Keratinocyte (primary cell): ENCODE measurements at places on chromosomes 4 and X. TPM values are rescaled to one million over a fixed set of nuclear protein-coding genes. Genes with fewer than 3 reads are reported as not detected.

The KCND1 gene
- polyA plus RNA-seq, result 0.20 to 0.30 TPM (median 0.25 TPM) in 3 replicates

The PCSK1N gene
- polyA plus RNA-seq, result 0.54 to 1.6 TPM (median 1.4 TPM) in 3 replicates

The NRK gene
- polyA plus RNA-seq, result 0.17 to 0.35 TPM (median 0.28 TPM) in 3 replicates

The CCDC158 gene
- polyA plus RNA-seq, result 0.01 TPM in 1 of 3 replicates, not detected in the others

The DKC1 gene
- polyA plus RNA-seq, result 42.3 to 98.6 TPM (median 80.7 TPM) in 3 replicates

The PASD1 gene
- not detected in 3 replicates for polyA plus RNA-seq

The YIPF7 gene
- 0.06 TPM in 1 of 3 replicates, not detected in the others for polyA plus RNA-seq

The FAM47C gene
- not detected in 3 replicates for polyA plus RNA-seq

GRCh38 chrX:8520178-8520577 is 55.5 kb downstream of the VCX3B start:
- H3K4me3 ChIP-seq, result no peak overlapping the region
- peaks cover 3% of the 10 kb centered on the region for H3K4me1 ChIP-seq
- H3K36me3 ChIP-seq, result no peaks in the 10 kb centered on the region
- no peaks in the 10 kb centered on the region for H3K27me3 ChIP-seq
- peak; percentile 9 for DNase-seq

DNA sequence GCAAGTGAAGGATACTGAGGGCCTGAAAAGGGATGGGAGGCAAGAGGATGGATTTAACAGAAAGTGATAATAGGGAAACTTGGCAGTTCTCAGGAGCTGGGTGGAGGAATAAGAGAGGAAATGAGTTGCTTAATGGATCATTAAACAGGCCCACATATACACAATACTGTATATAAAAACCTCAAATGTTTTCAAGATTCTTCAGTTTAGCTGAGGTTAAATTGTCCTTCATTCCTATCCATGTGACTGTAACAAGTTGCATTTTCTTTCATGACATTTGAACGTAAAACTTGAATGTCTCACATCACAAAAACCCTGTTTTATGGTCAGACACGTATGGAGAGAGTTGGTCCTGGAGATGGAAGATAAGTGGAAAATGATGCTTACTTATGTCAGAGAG is 76.5 kb upstream of the PLAC8 start:
- DNase-seq, result no peak
- H3K4me1 ChIP-seq, result no peaks in the 10 kb centered on the region
- no peak overlapping the region for H3K4me3 ChIP-seq
- no peak overlapping the region for H3K27ac ChIP-seq
- no peaks in the 10 kb centered on the region for H3K36me3 ChIP-seq

DNA sequence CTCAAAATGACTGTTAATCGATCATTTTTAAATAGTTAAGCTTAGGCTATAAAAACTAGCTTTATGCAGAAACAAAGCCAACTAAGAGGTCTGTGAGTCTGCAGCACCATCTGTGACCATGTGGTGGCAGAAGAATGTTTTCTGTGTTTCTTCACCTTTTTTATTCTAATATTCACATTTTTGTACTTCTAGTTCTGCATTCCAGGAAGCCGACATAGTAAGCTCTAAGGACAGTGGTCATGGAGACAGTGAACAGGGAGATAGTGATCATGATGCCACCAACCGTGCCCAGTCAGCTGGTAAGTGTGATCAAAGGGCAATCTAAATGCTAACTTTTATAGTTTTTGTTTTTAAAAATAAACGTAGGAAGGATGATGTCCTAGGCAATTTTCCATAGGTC is 5.6 kb downstream of the PCDH10 start:
- no peak overlapping the region for H3K27ac ChIP-seq
- no peaks in the 10 kb centered on the region for H3K36me3 ChIP-seq
- no peak for DNase-seq
- H3K4me1 ChIP-seq, result no peaks in the 10 kb centered on the region
- peaks cover 39% of the 10 kb centered on the region for H3K27me3 ChIP-seq

- DNase-seq, result no peak
- peak overlapping the region; percentile 30 for H3K4me3 ChIP-seq
- H3K27me3 ChIP-seq, result peaks cover 37% of the 10 kb centered on the region
- H3K27ac ChIP-seq, result no peak overlapping the region
- H3K36me3 ChIP-seq, result no peaks in the 10 kb centered on the region
- no peaks in the 10 kb centered on the region for H3K4me1 ChIP-seq
These were observed 48.7 kb upstream of the BCOR start for GRCh38 chrX:40146262-40147125.

DNA sequence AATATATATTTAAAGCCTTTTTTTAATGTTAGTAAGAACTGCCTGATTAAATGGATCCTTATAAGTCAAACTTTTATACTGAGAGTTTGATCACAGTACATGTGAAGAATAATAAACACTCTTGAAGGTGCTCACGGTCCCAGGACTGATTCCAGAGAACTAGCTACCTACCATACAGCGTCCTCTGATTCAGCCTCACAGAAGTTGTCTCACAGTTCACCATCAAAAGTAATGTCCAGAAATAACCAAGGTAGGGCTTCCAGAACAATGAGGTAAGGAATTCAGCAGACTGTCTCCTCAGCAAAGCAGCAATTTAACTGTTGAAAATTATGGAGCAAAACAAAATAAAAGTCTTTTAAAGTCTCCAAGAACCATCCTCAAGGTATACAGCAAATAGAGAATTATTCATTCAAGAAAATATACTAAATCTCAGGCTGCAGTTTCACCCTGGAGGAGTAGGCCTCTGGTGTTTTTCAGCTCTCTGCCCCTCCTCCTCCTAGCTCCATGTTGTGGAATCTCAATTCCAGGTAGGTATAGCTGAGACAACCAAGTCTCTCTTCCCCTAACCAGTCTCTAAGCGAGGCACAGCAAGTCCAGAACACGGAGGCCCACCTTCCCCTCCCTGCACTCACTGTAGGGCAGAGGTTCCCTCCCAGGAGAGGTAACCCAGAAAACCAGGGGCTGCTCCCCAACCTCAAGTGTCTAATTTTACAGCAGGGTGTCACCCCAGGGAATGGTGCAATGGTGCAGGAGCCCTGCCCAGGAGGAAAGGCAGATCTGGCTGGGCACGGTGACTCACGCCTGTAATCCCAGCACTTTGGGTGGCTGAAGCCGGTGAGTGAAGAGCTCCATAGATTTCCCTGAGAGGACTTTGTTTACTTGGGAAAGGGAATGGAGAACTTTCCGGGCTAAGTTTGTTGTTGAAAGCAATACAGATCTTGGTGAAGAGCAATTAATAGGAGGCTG is 28.6 kb downstream of the FAM241A start:
- H3K4me1 ChIP-seq, result peaks cover 34% of the 10 kb centered on the region
- no peaks in the 10 kb centered on the region for H3K36me3 ChIP-seq
- no peak overlapping the region for H3K4me3 ChIP-seq
- DNase-seq, result no peak

DNA sequence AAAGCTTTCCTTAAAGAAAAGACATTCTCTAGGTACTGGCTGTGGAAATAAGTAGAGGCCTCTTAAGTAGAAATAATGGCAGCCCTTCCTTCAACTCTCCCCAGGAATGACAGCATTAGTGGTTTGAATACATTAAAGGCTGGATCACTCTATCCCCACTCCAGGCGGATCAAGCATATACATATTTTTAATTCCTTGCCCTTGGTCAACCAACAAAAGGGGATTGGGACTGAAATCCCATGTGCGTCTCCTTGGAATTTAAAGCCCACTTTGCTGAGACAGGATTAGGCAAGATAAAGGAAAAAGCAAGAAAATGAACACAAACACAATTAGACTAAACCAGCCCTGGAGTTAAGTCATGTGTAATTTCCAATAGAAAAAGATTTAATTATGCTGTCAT is 391.3 kb downstream of the PPP1R2C start:
- H3K27me3 ChIP-seq, result no peaks in the 10 kb centered on the region
- H3K36me3 ChIP-seq, result no peaks in the 10 kb centered on the region
- H3K4me1 ChIP-seq, result peaks cover 6% of the 10 kb centered on the region
- H3K27ac ChIP-seq, result no peak overlapping the region

- H3K27ac ChIP-seq, result no peak overlapping the region
- DNase-seq, result no peak
- no peak overlapping the region for H3K4me3 ChIP-seq
- H3K4me1 ChIP-seq, result no peaks in the 10 kb centered on the region
- H3K27me3 ChIP-seq, result no peaks in the 10 kb centered on the region
- H3K36me3 ChIP-seq, result no peaks in the 10 kb centered on the region
These were observed 131.1 kb downstream of the GPR143 start for GRCh38 chrX:9634551-9634950.

GRCh38 chr4:107977966-107978705 is 11.6 kb upstream of the HADH start:
- no peak overlapping the region for H3K4me3 ChIP-seq
- no peaks in the 10 kb centered on the region for H3K4me1 ChIP-seq
- H3K36me3 ChIP-seq, result no peaks in the 10 kb centered on the region
- H3K27me3 ChIP-seq, result no peaks in the 10 kb centered on the region
- H3K27ac ChIP-seq, result no peak overlapping the region

DNA sequence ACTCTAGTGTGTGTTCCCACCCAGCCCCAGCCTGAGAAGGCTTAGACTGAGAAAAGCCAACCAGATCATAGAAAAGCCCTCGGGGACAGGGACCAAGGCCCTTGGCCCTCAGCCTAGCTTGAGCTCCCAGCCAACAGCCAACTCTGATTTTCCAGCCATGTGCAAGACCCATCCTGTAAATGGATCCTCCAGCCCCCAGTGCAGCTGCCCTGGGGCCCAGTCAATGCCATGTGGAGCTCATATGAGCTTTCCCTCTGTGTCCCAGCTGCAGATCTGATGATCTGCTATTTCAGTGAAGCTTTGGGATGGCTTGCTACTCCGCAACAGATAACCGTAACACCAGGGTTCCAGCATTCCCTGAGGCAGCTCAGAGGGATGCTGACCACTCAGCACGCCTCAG is 40.5 kb upstream of the CDKN2AIP start:
- DNase-seq, result no peak
- no peak overlapping the region for H3K27ac ChIP-seq
- no peaks in the 10 kb centered on the region for H3K27me3 ChIP-seq
- H3K36me3 ChIP-seq, result no peaks in the 10 kb centered on the region
- H3K4me3 ChIP-seq, result no peak overlapping the region

DNA sequence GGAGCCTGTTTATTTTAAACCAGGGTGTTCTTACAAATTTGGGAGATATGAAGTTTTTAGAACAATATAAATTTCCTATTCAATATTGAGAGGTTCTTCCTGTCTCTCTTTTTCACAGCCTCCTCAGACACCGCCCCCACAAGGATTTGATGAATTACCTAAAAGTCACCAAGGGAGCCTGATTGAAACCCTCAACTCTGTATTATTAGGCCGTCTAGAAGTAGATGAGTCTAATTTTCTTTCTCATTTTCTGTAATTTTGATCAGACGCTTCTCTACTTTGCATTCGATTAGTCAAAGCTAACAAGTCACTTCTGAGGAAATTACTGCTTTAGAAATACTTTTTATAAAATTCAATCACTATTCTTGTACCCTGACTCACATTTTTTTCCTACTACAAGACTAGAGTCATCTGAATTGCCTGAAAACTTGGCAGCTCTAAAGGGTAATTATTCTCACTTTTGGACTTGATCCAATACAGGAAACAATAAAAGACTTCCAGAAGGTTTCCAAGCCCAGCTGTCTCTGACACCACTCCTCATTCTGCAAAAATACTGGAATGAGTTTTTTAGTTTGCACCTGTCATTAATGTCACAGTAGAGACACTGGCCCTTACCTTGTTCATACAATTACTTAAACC is 111.2 kb downstream of the ELOVL6 start:
- H3K27ac ChIP-seq, result peak overlapping the region; percentile 43
- peaks cover 65% of the 10 kb centered on the region for H3K4me1 ChIP-seq
- DNase-seq, result peak; percentile 46
- no peaks in the 10 kb centered on the region for H3K36me3 ChIP-seq

GRCh38 chr4:164894702-164895101 is 17.7 kb downstream of the APELA start:
- no peak for DNase-seq
- no peak overlapping the region for H3K27ac ChIP-seq
- no peaks in the 10 kb centered on the region for H3K27me3 ChIP-seq
- no peaks in the 10 kb centered on the region for H3K4me1 ChIP-seq

- H3K4me1 ChIP-seq, result no peaks in the 10 kb centered on the region
- H3K27me3 ChIP-seq, result no peaks in the 10 kb centered on the region
- DNase-seq, result no peak
- H3K27ac ChIP-seq, result no peak overlapping the region
- no peaks in the 10 kb centered on the region for H3K36me3 ChIP-seq
- no peak overlapping the region for H3K4me3 ChIP-seq
These were observed 17.9 kb upstream of the PPP2R3B start for GRCh38 chrX:404656-405055.

- H3K36me3 ChIP-seq, result no peaks in the 10 kb centered on the region
- H3K4me1 ChIP-seq, result no peaks in the 10 kb centered on the region
- H3K4me3 ChIP-seq, result no peak overlapping the region
- no peaks in the 10 kb centered on the region for H3K27me3 ChIP-seq
- no peak overlapping the region for H3K27ac ChIP-seq
- no peak for DNase-seq
These were observed 5.0 kb downstream of the TRIM75 start for GRCh38 chr4:165058666-165059065.

- H3K27me3 ChIP-seq, result no peaks in the 10 kb centered on the region
- no peak overlapping the region for H3K27ac ChIP-seq
- no peak for DNase-seq
- peaks cover 3% of the 10 kb centered on the region for H3K4me1 ChIP-seq
- no peak overlapping the region for H3K4me3 ChIP-seq
These were observed 599.3 kb downstream of the SPRY1 start for GRCh38 chr4:123995936-123996335.

- peaks cover 22% of the 10 kb centered on the region for H3K27me3 ChIP-seq
- no peaks in the 10 kb centered on the region for H3K4me1 ChIP-seq
- no peak overlapping the region for H3K27ac ChIP-seq
- no peak for DNase-seq
- H3K4me3 ChIP-seq, result no peak overlapping the region
- H3K36me3 ChIP-seq, result no peaks in the 10 kb centered on the region
These were observed 42.7 kb downstream of the NHSL2 start for GRCh38 chrX:71953391-71953790.

- H3K36me3 ChIP-seq, result no peaks in the 10 kb centered on the region
- peaks cover 20% of the 10 kb centered on the region for H3K27me3 ChIP-seq
- no peak for DNase-seq
These were observed 105.7 kb downstream of the PSAPL1 start for GRCh38 chr4:7328913-7329638.

GRCh38 chrX:110168585-110168984 is 149.3 kb downstream of the AMMECR1 start:
- H3K36me3 ChIP-seq, result no peaks in the 10 kb centered on the region
- no peak overlapping the region for H3K4me3 ChIP-seq
- peaks cover 3% of the 10 kb centered on the region for H3K27me3 ChIP-seq
- H3K4me1 ChIP-seq, result peaks cover 3% of the 10 kb centered on the region

DNA sequence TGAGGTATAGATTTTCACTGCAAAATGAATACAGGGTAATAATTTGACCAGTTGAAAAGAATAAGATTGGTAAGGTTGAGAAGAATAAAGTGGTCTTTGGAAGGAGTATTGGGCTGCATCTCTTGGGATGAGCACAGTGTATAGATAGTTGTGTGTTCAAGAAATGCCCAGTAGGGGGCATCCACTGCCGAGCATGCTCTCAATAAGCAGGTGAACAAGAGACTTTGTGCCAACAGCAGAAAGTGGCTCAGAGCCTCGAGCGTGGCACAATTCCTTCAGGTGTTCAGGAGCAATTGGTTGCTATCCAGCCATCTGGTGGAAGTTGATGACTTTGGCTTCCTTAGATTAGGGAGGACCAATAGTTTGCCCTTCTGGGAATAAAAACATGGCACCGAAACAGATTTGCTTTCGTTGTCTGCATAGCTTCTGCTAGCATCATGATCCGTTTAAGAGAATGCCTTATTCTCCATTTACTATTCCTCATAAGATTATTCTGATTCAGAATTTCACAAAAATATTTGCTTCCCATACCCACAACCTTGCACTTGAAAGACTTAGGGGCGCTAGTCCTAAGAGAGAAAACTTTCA is 258.1 kb upstream of the NEIL3 start:
- H3K4me3 ChIP-seq, result no peak overlapping the region
- H3K36me3 ChIP-seq, result no peaks in the 10 kb centered on the region
- H3K27me3 ChIP-seq, result no peaks in the 10 kb centered on the region
- peaks cover 6% of the 10 kb centered on the region for H3K4me1 ChIP-seq
- peak; percentile 33 for DNase-seq
